T follicular helper cell (primary cell): ENCODE measurements at places on chromosomes 6 and 20.
A peak's percentile ranks its signal among the peaks of the same experiment; 100 is the strongest.

DNA sequence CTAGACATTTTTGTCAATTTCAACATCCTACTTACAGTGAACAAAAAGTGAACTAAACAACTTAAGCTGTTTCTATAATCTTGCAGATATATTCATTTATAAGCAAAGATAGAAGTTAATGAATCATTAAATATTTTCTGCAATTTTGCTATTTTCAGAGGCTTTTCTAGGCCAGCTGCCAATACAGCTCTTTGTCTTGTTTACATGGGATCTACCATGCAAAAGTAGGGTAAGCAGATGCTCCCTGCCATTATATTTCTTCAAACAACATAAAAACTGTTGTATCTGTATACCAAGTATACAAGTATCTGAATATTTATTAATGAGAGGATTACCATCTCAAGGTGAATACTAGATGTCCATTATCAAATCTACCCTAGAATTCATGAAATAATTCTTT is 15.4 kb downstream of the PNISR start:
- DNase-seq: no peak

DNA sequence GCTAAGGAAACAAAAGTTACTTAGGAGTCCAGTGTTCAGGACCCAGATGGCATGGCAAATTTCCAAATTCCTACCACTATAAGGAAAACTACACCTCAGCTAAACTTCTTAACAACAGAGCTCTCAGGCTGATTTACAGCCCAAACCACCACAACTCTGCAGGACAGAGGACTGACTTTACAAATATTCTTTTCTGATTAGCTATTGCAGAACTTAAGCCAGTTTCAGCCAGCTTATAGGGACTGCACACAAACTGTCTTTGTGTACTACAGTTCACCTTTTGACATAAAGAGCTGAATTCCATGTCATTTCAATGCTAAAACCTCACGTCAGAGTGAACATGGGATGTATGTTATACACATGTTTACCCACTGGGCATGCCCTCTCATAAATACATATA is 305.4 kb downstream of the KHDRBS2 start:
- no peak for DNase-seq

DNA sequence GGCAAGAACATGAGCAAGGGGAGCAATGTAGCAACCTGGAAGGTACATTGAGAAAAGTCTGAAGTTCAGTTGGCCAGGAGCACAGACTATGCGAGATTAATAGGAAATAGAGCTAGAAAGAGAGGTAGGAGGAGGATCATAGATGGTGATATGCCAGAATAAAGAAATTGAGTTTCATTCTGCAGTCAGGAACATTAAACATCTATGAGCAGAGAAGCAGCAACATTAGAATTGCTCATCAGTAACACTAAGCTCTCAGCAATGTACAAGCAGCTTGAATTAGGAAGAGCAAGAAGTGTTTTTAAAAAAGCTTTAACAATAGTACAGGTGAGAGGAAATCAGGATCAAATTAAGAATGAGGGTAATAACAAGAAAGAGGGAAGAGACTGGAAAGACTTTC is 467.9 kb downstream of the PHF3 start:
- no peak for DNase-seq

DNA sequence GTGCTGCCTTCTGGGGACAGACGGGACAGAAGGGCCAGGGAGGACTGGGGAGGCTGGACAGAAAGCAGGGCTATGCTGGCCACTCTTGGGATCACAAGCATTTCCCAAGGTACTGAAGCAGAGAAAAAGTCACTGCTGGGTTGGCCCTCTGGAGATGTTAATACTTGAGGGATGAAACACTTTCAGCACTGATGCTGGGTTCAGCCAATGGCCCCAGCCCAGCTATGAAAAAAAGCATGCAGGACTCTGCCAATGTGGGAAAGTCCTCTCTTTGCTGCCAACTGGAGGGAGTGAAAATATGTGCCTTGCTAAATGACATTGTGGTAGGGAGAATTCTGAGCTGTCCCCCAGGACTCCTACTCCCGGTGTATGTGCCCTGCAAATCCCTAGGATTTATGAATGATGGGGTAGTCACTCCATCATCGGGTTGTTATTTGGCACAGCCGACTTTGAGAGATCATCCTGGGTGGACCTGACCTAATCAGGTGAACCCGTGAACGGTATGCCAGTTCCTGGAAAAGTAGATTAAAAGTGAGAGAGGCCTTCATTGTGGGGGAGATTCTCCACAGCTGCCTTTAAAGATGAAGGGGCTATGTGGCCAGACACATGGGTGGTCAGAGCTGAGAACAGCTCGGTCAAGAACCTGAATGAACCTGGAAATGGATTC is 119.9 kb upstream of the TRAF3IP2 start:
- DNase-seq: no peak

DNA sequence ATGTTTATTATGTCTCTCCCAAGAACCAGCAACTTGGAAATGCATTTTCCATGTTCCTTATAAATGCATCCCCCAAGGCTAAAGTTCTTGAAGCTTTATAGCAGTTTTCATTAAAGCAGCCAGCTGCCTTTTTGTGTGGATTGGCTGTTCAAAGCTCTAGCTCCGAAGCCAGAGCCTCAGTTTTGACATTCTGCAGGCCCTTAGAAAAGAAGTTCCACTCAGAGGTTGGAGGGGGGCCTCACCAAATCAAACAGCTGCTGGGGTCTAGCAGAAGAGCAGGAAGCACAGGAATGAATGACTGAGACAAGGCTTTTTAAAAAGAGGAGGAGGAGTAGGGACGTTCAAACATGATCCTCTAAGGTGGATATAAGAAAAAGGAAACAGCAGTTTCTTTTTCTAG is 4.2 kb upstream of the POU3F2 start:
- DNase-seq: no peak

- DNase-seq: no peak
These were observed 68.8 kb upstream of the ZNFX1 start for GRCh38 chr20:49346682-49347081.

- no peak for DNase-seq
These were observed 19.3 kb downstream of the BCAS1 start for GRCh38 chr20:54051068-54051467.

- no peak for DNase-seq
These were observed 33.9 kb downstream of the HLA-A start for GRCh38 chr6:29976253-29976587.

- peak; percentile 66 for DNase-seq
These were observed 22.7 kb upstream of the RNF24 start for GRCh38 chr20:4038047-4038459.
